Posterior vena cava (tissue), 2 donors: ENCODE measurements at places on chromosomes 16 and 17. TPM values are rescaled to one million over a fixed set of nuclear protein-coding genes. Genes with fewer than 3 reads are reported as not detected.
A peak's percentile ranks its signal among the peaks of the same experiment; 100 is the strongest.

GRCh38 chr17:12048843-12049473 is 28.3 kb downstream of the MAP2K4 start:
- no peak for DNase-seq

GRCh38 chr17:10061111-10061845 is 137.1 kb downstream of the GAS7 start:
- DNase-seq, result peak; percentile 91

SMTNL2 gene
- 3.0 TPM for total RNA-seq

DNA sequence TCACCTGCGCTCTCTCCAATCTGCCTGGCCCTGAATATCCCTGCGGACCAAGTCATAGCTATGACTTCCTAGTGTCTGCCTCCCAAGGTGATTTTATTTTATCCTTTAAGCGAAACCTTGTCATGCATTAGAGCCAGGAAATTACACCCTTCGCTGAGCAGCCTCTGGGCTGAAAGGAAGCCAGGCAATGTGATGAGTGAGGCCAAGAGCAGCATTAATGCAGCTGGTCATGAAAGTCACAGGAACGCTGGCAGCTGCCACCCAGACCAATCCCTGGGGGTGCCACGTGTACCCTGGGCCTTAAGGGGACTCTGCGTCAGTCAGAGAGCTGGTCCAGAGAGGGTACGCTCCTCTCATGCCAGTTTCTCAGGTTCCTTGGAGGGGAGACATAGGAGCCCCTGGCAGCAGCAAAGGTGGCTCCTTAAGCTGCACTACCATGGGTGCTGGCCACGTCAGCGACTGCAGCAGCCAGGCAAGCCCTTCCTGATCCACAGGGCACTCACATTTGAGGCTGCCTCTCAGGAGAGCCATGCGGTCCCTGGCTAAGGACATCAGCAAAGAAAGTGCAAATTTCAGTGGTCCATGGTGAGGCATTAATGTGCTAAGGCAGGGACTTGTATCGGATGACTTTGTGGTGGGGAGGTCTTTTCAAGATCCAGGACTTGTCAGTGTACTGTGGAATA is 42.7 kb upstream of the WSCD1 start:
- no peak for DNase-seq

DNA sequence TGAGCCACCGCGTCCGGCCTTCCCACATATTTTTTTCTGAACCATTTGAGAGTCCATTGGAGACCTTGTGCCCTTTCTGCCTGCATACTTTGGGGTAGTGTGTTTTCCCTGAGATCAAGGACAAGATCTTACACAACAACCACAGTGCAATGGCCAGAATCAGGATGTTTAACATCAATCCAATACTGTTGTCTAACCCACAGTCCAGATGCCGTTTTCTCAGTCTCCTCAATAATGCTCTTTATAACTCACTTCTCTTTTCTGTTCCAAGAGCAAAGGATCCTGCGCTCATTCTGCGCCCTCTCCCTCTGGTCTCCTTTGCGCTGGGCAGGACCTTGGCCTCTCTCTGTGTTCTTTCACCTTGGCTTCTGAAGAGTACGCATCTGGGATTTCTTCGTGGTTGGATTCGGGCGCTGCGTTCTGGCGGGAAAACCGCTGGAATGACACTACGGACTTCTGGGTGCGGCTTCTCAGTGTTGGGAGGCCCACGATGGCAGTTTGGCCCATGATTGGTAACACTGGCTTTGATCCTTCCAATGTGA is 16.6 kb downstream of the CBX4 start:
- no peak for DNase-seq

DNA sequence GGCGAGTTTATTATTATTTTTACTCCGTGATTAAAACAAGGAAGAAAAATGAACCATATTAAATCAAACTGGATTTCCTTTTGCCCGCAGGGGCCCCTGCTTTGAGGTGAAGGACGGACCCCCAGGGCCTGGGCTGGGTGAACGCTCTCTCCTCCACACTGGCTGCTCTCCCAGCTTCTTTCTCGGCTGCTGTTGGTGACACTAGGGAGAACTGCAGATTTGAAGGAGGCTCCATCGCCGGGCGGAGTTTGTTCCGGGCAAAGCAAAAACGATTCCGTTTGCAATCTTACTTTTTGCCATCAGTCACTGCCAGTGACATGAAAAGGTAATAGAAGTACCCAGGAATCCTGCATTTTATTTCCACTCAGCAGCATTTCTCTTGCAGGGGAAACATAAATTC is 221.6 kb upstream of the SDK2 start:
- DNase-seq, result no peak

AIPL1 gene
- total RNA-seq, result not detected

- DNase-seq, result no peak
Observed at GRCh38 chr16:1779234-1779701, 3.1 kb downstream of the SPSB3 start.

RAC3 gene
- total RNA-seq, result 1.0 TPM

- no peak for DNase-seq
Observed at GRCh38 chr17:62807812-62808575, at the start of gene MARCHF10. Gene MARCHF10, minus strand, starts transcription at chr17:62808314. Its CDS starts 6,579 bp downstream, at chr17:62801735.

DNA sequence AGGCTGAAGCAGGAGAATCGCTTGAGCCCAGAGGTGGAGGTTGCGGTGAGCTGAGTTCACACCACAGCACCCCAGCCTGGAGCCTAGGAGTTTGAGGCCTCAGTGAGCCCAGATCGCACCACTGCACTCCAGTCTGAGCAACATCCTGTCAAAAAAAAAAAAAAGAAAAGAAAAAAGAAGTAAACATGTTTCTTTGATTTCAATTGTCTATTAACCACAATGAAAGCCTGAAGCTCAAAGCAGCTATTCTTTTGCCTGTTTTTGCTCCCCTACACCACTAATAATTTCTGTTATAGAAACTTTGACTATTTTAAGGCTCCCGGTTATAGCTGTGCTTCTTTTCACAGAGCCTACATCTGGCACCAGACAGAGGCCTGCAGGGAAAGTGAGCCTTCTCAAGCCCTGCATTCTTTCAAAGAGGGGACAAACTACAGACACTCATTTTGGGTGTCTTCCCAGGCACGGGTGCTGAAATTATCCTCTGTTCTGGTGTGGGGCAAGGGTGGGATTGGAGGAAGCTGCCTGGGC is 14.2 kb upstream of the SLC52A1 start:
- no peak for DNase-seq

DNA sequence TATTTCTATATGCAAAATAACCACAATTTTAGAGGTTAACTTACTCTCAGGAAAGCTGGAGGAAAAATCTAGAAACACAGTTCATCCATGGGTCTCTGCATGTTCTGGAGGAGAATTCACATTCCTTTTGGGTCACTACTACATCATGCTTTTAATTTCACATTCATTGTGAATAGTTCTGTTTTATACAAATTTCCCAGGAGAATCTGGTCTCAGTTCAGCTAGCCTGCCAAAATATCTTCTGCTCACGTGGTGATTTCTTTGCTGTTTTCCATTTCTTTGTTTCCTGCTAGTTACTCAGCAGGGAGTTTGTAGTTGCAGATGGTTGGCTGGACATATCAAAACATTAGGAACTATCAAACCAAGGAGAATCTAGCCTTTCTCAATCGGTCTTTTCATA is at the start of gene ABCA9:
Gene ABCA9, minus strand, starts transcription at position 106 of the 400 bp plus-strand sequence. CDS start 9,801 bp downstream, outside the sequence.
- DNase-seq, result no peak
